ENCODE measurements at places on chromosomes 4 and X.

GRCh38 chr4:159432436-159432835 is 329.6 kb downstream of the RAPGEF2 start:
- no peak for DNase-seq

- DNase-seq, result no peak
These were observed 466.4 kb downstream of the DMD start for GRCh38 chrX:32744921-32745320.

GRCh38 chr4:134585972-134586371 is 384.4 kb upstream of the PABPC4L start:
- no peak for DNase-seq

GRCh38 chr4:700587-701264 is 4.9 kb upstream of the PCGF3 start:
- no peak for DNase-seq

GRCh38 chrX:139186991-139187390 is 343.5 kb upstream of the F9 start:
- DNase-seq, result no peak

DNA sequence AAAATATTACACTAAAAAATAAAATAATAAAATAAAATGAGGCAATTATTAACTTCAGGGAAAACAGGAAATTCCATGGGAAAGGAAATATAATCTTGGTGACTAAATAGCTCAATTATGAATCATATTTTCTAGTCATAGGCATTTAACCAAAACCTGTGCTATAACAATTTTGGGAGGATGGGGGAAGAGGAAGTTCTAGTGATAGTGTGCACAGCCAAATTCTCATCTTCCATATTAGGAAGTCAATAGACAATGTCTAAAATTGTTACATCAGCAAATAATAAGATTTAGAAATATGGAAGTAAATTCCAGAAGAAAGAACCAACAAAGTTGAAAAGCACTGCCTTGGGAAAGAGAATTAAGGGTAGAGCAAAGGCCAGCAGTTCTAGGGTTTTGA is 2.8 kb downstream of the AWAT2 start:
- no peak for DNase-seq

DNA sequence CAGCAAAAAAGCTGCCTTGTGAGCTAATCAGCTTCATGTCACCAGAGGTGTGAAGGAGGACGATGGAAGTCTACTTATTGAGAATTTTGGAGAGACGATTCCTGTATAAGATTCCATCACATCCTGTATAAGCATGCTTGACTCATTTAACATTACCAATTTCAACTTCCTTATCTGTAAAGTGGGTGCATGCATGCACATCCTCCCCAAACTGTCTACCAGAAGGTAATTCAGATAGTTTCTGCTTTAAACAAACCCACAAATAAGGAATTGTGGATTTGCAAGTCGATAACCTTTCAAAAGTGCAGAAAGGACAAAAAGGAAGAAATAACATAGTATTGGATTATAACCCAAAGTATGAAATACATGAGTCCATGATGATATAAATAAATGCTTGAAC is 31.1 kb downstream of the AKAP4 start:
- no peak for DNase-seq

GRCh38 chr4:95732061-95732460 is 107.8 kb upstream of the PDHA2 start:
- DNase-seq, result no peak

DNA sequence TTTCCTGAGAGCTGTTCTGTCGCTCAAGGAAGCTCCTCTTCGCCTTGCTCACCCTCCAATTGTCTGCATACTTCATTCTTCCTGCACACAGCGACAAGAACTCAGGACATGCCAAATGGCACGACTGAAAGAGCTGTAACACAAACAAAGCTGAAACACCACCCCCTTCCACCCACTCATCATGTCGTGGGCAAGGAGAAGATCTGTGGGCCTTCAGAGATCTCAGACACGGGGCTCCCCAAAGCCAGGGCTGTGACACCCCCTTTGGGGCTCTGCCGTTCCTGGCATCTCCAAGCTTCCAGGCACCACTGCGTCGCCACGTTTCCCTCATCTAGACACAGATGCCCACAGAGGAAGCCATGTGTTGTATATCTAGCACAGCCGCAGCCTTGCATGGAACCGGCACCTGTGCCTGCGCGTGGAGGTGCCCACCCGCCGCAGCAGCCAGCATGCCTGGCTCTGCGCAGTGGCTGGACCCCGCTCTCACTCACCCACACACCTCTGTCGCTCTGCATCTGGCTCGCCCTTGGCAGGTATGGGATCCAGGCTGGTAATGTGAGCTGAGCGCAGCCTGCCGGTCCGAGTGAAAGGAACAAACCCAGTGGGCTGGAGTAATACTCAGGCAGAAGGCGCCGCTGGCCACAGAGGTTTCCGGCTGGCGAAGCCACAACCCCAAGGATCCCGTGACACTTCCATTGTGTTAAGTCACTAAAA is 676.4 kb upstream of the INTU start:
- no peak for DNase-seq

GRCh38 chr4:168923526-168924194 is 86.4 kb downstream of the CBR4 start:
- peak; percentile 13 for DNase-seq

- no peak for DNase-seq
These were observed 428.2 kb downstream of the ADAM29 start for GRCh38 chr4:175346376-175346775.

DNA sequence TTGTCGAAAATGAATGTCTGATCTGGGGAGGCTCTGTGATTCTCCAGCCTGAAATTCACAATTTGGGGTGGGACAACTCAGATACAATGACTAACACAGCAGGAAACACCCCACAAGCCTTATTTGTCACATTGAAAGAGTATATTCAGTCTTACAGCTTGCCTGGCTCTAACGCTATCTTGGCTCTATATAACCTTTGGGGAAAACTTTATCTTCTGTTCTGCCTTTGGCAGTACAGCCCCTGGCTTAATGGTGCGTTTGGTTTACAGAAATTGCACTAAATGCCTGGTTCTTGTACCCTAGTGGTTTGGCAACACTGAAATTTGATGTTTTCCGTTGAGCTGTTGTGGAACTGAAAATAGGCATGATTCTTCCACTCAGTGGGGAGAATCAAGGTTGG is 178.1 kb upstream of the VEGFC start:
- DNase-seq, result no peak
